ENCODE measurements at places on chromosomes 3 and 15.

DNA sequence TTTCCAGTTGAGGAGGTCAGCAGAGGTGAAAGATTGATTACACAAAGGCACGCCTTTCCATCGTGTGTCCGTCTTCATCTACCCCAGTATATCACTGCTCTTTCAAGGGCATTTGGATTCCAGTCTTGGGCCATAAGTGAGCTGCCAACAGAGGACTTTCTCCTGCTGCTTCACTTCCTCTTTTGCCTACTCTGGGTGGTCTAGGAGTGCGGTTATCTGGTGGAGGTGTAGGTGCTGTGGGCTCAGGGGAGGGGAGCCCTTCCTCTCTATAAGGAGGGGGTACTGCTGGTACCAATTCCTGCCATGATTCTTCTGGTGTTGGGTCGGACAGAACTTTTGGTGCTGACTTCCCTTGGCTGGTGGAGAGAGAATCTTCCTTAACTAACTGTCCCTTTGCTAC lies 83.1 kb upstream of the VEPH1 start:
- no peak for DNase-seq

- no peak for DNase-seq
Observed at GRCh38 chr3:24639481-24640329, 145.1 kb upstream of the THRB start.

DNA sequence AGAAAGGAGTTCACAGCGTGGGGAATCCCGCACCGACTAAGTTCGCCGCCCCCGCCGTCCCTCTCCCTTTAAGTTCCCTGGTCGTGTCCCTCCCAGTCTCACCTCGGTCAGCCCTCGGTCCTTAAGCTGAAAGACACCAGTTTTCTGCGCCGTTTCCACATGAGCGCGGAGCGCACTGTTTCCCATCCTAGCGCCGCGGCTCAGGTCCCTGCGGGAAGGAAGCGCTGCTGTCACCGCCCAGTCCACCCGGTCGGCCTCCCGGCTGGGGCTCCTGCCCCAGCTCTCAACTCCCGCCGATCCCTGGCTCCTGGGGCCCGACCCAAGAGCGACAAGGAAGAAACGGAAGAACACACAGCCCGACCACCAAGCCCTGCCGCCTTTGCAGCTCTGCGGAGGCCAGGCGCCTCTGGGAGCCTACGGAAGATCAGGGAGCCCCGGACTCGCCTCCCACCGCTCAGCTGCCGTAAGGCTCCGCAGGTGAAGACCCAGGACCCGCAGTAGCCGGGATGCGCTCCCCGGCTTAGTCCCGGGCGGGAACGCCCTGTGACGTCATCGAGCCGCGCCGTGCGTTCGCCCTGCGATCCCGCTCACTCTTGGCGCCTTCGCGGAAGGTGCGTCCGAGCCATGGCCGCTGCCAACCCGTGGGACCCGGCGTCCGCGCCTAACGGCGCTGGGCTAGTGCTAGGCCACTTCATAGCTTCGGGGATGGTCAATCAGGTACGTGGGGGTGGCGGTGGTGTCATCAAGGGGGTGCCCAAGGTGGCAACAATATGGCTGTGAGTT lies at the start of the genes HAUS2 and LRRC57:
TSS of gene HAUS2 (plus strand) at position 590 of the 783 bp plus-strand sequence. CDS start at position 625, 35 bp downstream.
TSS of gene LRRC57 (minus strand) at position 545 of the 783 bp plus-strand sequence. CDS start at position 186, 359 bp downstream.
- peak; percentile 87 for DNase-seq

GRCh38 chr15:66098022-66098363 lies 155.6 kb downstream of the MEGF11 start:
- no peak for DNase-seq

GRCh38 chr3:143283432-143284128 lies 164.0 kb downstream of the CHST2 start:
- no peak for DNase-seq

GRCh38 chr15:51096976-51097375 lies 2.3 kb upstream of the TNFAIP8L3 start:
- DNase-seq, result no peak

GRCh38 chr15:79091204-79091867 lies 756 bp upstream of the RASGRF1 start:
- DNase-seq, result no peak

DNA sequence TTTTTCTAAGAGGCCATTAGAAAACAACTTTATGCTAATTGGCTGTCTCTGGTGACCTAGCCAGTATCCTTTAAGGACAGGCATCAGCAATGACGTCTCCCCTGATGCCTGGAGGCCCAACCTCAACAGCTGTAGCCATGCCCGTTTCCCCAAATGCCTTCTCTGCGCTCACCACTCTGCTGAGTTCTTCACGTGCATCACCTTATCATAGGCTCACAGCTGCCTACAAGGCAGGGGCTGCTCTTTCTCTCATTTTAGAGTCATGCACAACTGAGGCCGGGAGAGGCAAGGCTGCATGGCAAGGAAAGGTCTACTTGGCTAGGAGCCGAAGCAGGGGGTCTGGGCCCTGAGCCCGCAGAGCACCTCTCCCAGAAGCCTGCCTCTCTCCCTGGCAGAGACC lies 43.9 kb upstream of the SEC13 start:
- no peak for DNase-seq

GRCh38 chr3:130960139-130960795 lies 66.4 kb downstream of the ASTE1 start:
- DNase-seq, result no peak

GRCh38 chr3:19573644-19574043 lies 360.4 kb downstream of the EFHB start:
- DNase-seq, result no peak

- DNase-seq, result no peak
Observed at GRCh38 chr3:8739757-8740504, 6.3 kb downstream of the CAV3 start.

- no peak for DNase-seq
Observed at GRCh38 chr3:195185583-195185982, 85.4 kb downstream of the XXYLT1 start.

DNA sequence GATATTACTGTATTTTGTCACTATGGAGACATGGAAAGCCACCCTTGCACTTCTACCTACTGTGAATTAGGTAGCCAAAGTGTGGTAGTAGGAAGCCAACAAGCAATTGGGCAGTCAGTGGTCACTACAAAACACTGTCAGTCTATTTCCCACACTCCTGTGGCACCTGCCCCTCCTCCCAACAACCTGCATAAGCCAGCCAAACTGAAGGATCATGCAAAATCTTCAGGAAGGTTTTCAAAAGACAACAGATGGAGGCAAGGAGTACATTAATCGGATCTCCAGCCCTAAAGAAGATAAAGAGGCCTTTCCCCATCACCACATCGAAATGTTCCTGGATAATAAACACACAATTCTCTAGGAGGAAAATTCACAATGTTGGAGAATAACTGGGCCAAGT lies 11.9 kb downstream of the POMGNT2 start:
- DNase-seq, result no peak

DNA sequence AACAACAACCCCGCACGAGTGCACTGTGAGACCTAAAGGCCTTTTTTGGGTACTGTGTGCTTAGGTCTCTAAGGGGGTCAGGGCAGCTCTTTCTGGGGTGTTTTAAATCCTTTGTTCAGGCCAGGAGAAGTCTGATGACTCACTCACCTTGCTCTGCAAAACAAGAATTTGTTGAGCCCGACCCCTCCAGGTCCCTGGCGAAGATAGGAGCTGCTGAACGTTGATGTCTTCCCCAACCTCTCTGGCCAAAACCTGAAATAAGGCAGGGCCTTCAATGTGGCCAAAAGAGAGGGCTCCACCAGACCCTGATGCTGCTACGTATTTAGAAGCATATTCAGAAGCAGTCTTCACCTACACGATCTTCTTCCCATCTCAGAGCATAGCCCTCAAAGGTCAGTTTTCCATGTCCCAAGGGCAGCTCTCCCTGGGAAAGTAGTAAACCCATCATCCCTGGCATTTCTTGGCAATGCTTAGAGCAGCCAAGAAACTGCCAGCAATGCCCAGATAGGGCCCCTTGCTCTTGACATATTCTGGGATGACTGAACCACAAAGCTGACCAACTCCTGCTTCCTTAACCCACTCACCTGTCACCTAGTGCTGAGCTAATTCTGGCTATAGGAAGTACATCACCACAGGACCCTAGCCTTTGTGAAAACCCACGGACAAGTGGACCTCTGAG lies 27.1 kb downstream of the CCDC13 start:
- no peak for DNase-seq

GRCh38 chr3:138567403-138567802 lies 26.7 kb downstream of the CEP70 start:
- DNase-seq, result no peak

DNA sequence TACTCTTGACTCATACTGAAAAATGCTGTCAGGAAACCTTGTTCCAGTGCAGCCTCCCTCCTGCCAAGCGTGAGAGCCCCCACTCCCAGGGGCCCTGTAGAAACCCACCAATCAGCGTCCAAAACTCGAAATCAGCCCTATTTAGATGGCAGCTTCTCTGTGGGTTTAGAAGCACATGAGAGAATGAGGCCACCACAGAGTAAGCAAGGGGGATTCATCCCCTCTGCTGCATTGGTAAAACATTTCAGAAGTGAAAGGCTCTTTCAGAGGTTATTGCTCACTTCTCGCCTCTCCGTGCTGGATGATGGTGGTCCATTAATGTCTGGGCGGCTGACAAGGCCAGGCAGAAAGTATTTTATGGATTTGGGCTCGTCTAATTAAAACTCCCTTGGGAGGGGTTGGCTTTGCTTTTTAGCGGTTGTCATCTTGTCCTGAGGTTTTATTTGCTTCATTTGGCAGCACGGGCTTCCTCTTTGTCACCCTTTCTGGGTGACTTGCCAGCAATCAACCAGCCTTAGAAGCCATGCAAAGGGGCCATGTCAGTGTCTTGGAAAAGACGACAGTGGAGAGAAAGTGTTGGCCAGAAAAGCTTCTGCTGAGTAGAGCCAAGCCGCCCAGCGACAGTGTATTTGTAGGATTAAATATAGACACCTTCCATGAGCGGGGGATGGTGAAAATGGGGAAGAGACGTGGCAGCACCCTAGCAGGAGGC lies 145.5 kb downstream of the ATP10A start:
- no peak for DNase-seq

DNA sequence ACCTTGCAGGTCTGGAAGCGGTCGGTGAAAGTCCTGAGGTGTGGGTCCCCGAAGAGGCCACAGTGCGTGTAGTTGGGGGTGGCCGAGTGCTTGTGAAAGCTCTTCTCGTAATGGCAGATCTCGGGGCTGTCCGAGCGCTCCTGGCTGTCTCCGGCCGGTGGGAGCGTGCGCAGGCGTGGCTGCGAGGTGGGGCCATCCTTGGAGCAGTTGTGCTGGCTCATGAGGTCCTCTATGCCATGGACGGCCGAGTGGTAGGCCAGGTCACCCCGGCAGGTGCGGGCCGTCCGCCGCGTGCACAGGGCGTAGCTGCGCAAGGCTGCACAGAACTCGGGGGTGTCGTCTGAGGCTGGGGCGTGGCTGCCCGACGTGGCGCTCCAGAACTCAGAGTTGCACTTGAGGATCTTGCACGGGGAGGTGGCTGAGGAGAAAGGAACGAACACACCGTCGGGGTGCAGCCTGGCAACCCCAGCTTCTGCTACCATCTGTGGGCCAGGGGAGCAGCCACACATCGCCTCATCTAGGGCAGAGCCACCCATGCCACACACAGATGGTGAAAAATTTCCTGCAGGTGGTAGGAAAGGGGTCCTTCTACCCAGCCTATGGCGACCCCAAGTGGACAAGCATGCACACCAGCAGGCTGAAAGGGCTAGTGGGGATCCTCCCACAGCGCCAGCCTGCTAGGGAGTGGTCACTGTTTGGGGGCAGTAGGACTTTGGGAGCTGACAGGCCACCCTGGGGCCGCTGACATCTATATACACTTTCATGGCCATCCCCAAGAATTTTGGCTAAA lies 36.7 kb downstream of the RGMA start:
- no peak for DNase-seq

GRCh38 chr3:70149714-70150400 lies 150.3 kb downstream of the SAMMSON start:
- no peak for DNase-seq

GRCh38 chr15:30073915-30074314 lies 8.8 kb upstream of the GOLGA8J start:
- DNase-seq, result no peak
